NCI-H2081 (cell line): ENCODE measurements at places on chromosomes 12 and 14.
A peak's percentile ranks its signal among the peaks of the same experiment; 100 is the strongest.

GRCh38 chr12:49259452-49259851 lies 5.4 kb upstream of the TUBA1C start:
- DNase-seq, result no peak

DNA sequence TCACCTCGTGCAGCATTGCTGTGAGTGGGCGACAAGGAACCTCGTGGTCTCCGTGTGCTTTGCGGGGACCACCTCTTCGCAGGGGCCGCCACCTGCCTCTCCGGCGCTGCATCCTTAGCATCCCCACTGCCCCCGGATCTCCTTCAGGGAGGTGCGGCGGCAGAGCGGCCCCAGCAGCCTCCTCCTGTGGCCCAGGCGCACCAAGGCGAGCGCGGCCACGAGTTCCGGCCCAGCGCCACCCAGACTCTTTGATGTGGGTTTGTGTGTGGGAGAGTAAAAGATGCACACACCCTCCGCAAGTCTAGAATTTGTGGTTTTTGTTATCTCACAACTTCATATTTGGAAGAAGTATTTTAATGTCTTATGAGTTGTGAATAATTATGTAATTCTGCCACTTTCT lies 118.8 kb upstream of the DIO3 start:
- no peak for DNase-seq

DNA sequence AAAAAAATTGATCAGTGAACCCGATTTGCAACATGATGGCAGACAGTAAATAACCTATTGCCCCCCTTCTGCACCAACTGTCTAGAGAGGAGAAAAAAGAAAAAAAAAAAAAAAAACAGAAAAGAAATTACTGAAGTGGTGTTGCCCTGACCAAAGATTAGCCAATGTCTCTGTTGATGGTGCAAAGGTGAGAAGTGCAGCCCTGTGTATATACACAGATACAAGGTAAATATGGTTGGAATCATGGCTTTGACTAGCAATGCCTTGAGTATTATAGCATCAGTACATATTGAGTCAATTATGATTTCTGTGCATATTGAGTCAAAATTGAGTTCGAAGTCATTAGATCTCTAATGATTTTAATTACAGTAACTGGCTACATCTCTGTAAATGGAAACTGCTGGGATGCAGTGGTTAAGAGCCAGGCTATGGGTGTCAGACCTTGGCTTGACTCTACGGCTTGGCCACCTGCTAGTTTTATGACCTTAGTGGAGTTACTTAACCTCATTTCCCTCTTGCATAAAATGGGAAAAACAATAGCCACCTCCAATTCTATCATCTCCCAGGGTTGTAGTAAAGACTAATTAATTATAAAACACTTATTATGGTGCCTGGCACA lies 51.0 kb downstream of the EGLN3 start:
- DNase-seq, result no peak

DNA sequence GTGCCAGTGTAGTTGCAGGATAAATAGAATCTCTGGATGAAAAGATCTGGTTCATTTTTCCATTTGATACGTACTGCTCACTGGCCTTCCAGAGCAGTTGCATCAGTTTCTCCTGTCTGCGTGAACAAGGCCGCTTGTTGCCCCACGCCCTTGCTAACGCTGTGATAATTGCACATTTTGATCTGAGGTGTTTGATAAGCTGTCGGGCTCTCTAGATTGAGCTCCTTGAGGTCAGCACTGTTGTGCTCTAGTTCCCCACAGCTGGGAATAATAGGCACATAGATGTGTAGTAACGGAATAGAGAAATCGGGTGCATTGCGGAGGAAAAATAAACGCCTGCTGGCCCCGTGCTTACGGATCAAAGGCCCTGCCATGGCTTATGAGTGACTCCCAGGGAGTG lies 42.8 kb upstream of the TRAF3 start:
- no peak for DNase-seq

GRCh38 chr14:103391048-103391447 lies 5.8 kb downstream of the MARK3 start:
- peak; percentile 41 for DNase-seq

DNA sequence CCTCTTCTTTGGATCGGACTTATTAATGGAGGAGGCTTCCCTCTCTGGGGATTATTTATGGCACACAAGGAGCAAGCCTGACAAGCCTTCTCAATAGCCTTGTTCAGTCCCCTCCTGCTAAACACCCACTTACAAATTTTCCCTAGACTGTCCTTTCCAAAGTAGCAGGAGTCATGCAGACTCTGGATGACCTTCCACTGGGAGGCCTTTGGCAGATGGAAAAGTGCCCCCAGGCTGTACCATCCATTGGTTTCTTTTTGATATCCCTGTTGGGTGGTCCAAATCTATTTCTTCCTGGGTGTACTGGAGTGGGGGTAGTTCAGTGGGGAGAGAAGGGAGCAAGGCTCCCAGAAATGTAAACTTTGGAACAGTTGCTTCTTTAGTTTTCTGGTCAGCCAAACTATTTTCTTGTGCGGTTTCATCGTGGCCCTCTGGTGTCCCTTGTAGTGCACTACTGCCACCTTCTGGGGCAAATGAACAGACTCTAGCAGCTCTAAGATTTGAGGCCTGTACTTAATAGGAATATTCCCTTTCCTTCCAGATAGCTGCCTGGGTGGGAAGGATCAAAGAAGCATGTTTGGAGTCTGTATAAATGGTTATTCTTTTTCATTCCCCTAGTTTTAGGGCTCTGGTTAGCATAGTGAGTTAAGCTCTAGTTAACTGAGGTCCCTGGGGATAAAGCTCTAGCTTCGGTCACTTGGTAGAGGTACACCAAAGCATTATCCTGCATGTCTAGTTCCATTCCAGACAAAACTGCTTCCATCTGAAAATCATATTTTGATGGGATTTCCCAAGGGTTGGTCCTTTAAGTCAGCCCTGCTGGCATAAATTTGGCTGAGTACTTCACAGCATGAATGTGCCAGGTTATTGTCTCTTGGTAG lies 409.5 kb downstream of the SLC6A15 start:
- peak; percentile 62 for DNase-seq
